ENCODE measurements at places on chromosomes 5 and 9.

DNA sequence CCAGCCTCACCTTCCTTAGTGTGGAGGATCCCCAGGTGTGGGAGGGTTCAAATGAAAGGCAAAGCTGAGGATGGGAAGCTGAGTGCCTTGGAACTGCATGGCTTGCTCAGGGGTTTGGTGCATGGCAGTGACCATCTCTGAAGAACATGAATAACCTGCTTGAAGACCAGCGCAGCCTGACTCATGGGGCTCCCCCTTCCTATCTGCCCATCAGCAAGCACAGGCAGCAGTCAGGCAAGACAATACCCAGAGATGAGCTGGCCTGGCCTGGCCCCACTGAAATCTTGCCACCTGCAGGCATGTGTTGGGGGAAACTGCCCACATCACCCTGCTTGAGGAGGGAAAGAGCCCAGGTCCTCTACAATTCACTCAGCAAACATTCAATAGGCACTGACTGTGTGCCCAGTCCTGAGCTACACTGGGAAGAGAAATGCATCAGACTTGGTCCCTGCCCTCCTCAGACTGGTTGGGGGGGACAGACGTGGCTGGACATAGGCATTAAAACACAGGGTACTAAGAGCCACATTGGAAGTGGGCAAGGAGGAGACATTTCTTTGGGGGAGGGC lies 105.0 kb upstream of the ALDH1B1 start:
- DNase-seq: no peak

DNA sequence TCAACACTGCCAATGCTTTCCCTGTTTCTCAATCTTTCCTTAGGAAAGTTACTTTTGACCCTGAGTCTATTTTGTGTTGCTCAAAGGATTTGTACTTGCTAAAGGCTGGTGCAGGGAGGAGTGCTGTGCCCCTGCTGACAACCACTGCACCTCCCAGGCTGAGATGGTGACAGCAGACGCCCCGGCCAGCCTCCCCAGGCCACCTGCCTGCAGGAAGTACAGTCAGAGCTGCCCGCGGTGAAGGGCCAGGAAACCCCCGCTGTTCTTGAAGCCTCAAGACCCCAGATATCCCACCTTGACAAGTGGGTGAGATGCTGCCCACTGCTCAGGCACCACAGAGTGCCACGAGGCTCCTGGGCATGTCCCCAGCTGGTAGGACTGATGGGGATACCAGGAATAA lies 44.2 kb upstream of the CKMT2 start:
- no peak for DNase-seq

GRCh38 chr9:127177231-127177630 lies 54.8 kb upstream of the ANGPTL2 start:
- DNase-seq: no peak

DNA sequence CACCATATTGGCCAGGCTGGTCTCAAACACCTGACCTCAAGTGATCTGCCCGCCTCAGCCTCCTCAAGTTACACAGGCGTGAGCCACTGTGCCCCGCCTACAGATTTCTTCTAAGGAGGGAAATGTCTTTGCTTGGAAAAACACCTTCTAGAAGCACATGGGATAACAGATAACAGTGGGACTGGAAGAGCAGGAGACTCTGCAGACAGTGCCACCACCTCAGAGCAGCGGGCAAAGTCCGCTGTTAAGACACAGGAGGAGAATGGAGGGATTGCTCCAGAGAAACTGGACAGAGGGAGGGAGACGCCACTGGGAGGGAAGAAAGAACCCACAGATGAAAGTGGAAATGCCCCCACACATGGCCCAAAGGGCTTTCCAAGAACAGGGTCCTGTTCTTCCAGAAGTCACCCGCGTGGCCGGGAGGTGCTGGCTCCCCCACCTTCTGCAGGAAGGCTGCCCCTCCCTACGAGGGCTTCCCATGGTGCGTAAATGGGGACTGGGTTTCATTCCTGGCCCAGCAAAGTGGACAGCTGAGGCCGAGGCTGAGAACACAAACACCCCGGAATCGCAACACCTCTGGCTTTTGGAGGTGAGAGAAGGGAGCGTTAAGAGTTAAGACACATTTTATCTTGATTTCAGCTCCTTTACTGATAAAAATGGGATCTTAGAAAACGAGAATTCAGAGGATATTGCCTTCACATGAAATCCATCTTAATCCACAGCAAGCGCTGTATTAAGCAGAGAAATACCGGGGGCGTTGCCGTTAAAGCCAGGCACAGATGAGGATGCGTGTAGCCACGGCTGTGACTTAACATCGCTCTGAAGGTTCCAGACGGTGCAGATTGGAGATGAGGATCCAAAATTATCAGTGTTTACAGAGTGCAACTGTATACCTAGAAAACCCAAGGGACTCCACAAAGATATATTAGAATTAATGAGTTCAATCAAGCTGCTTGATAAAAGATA lies 11.2 kb downstream of the ADAMTS2 start:
- DNase-seq: no peak

GRCh38 chr9:120655005-120655622 lies 59.2 kb downstream of the MEGF9 start:
- peak; percentile 6 for DNase-seq
